Muscle of leg (tissue), 16 donors: ENCODE measurements at places on chromosomes 6 and 20. TPM values are rescaled to one million over a fixed set of nuclear protein-coding genes. Genes with fewer than 3 reads are reported as not detected.

FNDC1 gene
- polyA plus RNA-seq: 91.5 TPM

CENPW gene
- polyA plus RNA-seq: 17.8 TPM

LY86 gene
- polyA plus RNA-seq: 2.0 TPM

SF3B5 gene
- polyA plus RNA-seq: 104 TPM

SLC17A1 gene
- not detected for polyA plus RNA-seq

DNA sequence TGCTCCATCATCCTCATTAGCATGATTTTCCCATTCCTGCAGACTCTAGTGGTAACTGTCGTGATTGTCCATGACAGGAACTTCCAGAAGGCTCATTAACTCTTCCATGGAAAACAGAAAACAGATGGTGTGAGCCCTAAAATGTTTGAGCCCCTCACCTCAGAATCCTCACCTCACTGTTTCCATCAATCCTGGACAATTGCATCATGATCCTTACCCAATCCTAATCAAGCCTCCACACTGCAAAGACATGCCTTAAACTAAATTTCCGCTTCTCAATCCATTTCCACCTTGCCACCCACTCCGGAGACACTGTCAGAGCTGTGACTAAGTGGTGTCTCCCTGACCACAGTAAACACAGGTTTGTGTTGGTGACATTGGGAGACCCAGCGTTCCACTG is 311.0 kb upstream of the JARID2 start:
- DNase-seq: no peak

DNA sequence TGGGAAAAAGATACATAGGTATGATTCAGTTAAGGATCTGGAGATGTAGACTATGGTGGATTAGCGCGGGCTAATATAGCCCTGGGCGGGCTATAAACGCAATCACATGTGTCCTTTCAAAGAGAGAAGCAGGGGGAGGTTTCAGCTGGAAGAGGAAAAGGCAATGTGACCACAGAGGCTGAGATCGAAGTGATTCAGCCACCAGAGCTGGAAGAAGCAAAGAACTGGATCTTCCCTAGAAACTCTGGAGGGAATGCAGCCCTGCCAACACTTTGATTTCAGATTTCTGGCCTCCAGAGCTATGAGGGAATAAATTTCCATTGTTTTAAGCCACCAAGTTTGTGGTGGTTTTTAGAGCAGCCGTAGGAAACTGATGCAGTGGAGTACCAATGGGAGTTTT is 81.5 kb upstream of the NHSL1 start:
- peak; percentile 58 for DNase-seq

- DNase-seq: no peak
These were observed 39.9 kb downstream of the KIAA1755 start for GRCh38 chr20:38220587-38221118.

FBXO9 gene
- polyA plus RNA-seq: 72.4 TPM

NCOA7 gene
- polyA plus RNA-seq: 7.3 TPM
